ENCODE measurements at places on chromosomes 12 and 14.
A peak's percentile ranks its signal among the peaks of the same experiment; 100 is the strongest.

DNA sequence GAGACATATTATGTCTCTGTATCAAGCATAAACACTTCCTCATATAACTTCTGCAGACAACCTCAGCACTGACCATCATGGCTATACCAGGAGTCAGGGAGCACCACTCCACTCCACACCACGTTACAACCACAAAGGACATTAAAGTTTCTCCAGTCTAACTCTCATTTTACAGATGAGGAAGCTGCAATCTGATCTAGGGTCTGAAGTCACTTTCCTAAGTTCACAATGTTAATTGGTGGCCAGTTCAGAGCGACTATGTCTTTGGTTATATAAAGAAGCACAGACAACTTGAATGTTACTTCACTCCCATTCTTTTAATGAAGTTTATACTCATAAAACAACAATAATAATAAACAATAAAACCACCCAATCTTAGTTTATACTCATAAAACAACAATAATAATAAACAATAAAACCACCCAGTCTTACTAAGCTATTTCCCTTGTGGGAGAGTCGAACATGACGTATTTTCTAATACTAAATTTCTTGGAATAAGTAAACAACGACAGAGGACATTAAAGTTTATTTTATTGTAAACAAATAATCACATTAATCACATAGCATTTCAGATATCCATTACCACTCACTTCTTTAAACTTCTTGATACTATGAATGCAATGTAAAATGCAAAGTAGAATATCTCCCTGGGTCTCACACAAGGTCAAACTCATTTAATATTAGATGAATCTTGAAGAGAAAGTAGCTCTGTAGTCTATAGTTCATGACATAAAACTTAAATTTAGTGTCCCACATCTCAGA is 72.4 kb upstream of the SSTR1 start:
- DNase-seq = no peak

DNA sequence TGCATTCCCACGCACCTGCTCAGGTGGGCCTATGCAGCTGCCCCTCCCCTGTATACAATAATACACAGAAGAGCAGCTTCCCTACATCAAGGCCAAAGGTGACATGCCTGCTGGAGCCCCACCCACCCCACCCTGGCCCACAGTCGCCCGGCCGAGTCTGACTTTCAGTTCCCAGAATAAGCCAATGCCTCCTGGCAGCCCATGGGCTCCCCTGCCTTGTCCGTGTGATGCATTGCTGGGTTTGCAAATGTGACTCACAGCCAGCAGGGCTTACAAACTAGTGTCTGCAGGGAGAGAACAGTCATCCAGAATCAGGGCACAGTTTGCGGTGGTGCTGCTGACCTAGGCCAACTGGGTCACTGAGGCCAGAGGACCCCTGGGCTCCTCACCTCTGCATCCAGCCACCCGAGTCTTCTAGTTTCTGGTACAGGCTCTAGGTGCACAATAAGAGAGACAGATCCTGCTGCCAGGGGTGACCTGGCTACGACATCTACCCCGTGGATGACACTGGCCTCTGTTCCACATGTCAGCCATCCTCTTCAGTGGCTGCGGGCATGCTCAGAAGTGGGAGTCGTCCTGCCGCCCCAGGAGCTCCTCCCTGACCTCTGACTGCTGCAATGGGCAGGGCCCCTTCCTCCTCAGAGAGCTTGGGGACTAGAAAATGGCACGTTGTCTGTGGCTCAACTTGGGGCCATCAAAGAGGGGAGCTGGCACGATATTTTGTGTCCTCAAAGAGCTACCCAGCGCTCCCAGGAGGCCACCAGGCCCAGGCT is 84.5 kb downstream of the CHGA start:
- DNase-seq = no peak

DNA sequence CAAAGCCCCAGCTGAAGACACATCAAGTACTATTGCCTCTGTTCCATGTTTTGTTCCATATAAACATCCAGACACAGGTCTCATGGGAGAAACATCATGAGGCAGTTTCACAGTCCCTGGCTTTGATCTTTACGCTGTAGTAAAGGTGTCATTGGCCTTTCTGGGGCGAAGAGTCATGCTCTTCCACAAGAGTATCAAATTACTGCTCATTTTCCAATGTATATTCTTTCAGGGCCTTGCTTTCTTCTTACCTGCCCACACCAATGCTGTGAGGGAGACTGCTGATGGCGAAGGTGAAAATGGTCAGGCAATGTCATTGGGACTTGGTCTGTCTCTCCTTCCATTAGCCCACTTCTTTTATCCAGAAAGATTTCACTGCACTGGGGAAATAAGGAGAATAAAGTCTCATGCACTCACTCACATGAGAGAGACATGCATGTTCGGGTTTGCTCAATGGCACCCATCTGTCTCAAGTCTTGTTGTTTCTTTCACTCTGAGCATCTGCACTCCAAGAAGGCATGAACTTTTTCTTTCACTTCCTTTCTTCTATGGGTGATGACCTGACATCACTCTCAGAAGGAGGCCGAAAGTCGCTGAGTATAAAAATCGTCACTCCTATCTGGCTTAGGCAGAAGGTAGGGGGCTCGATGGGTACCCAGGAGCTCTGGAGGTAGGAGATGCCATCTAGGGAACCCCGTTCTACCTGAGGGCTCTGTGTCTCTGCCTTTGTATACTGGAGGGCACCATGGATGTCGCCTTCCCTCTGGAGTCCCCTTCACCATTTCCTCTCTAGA is 1.3 kb upstream of the JDP2 start:
- no peak for DNase-seq

DNA sequence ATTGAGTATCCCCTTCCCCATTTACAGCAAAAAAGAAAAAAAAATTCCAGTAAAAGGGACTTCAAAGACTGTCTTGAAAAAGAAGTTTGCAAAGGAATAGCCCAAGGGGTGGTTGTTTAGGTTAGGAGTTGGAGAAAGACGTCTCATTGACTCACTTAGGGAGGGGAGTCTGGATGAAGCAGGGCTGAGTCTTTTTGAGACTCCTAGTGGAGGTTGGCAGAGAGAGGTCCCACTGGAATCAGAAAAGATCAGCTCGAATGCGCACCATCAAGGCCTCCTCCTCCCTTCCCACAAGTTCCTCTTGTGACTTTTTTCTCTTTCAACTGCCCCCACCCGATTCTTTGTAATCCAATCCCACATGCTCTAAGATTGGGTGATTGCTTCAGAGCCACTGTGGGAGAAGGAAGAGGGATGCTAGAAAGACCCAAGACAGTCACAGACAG is 1.9 kb downstream of the ARHGEF40 start:
- no peak for DNase-seq

- no peak for DNase-seq
Measured at GRCh38 chr12:6450091-6450868, 1.6 kb upstream of the TAPBPL start.

- no peak for DNase-seq
Measured at GRCh38 chr12:65657635-65658034, 166.6 kb upstream of the HMGA2 start.

- no peak for DNase-seq
Measured at GRCh38 chr14:95365401-95365800, 45.7 kb upstream of the CLMN start.

- DNase-seq = no peak
Measured at GRCh38 chr12:82529954-82530353, 156.8 kb upstream of the TMTC2 start.

DNA sequence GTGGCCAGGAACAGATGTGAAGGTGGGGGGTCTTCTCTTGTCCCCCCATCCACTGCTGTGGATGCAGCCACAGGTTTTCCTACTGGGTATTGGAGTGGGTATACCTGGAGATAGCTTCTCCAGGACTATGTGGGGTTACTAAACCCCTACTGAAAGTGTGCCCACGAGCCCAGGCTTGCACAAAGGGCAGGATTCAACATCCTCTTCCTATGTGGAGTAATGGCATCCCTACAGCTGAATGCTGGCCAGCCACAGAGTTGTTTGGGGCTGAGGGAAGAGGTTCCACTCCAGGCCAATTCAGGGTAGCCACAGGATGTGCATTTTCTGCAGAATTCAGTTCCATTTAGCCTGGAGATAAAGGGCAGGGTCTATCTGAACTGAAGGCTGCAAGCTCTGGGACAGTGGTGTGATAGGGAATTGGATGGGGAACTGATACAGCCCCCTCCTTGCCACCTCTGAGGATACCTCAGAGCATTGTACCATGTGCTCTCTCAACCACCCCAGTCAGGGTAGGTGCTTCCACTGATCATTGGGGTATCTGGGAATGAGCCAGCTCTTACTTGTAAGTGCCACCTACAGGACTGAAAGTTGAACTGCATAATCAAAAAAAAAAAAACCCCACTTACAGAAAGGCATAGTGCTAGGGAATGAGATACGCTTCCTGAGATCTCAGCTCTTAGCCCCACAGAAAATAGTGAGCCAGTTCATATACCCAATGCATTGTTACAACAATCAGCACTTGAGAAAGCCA is 187.1 kb downstream of the KITLG start:
- no peak for DNase-seq

DNA sequence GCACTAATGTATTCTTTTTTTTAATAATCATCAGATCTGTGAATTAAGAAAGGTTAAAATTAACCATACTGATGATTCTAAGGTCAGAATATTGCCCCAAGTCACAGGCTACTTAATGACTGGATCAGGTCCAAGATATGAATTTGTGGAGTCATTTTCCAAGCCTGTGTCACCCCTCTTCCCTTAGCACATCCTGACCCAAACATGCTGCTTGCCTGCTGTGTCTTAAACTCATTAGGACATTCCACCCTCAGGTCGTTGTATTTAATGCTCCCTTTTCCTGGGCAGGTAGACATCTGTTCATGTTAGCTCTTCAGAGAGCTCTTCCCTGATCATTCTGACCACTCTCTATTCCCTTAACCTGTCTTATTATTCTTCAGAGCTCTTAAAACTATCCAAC is 463.5 kb upstream of the PDE3A start:
- DNase-seq = no peak

DNA sequence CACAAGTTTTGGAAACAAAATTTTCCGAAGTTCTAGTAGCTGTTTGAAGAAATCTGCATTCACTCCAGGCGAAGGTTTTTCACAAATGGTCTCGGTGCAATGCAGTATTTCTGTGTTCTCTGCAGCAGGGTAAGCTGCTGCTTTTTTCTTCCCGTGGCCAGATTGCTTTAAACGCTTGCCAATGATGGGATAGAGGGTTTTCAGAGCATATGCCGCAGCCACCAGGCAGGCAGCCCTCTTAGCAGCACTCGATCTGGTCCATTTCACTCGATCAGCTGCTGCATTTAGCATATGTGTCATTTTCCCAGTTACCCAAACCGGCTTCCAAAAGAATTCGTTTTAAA is 315 bp downstream of the ABCD2 start:
- peak; percentile 71 for DNase-seq

DNA sequence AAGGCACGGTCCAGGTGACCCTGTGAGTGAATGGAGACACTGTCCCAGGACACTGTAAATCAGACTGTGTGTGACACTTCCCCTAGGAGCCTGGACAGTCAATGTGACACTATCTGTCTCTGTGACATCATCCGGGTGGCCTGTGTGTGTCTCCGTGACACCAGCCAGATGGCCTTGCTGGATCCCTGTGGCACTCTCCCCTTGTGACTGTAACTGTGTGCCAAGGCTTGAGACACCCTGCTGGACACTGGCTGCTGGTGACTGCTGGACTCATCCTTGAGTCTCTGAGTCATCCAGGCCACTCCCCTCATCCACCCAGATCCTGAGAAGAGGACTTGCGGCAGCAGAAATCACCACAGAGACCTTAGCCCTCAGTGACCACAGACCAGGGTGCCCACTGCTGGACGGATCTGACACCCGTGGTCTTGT is 51.6 kb downstream of the MVK start:
- peak; percentile 55 for DNase-seq

DNA sequence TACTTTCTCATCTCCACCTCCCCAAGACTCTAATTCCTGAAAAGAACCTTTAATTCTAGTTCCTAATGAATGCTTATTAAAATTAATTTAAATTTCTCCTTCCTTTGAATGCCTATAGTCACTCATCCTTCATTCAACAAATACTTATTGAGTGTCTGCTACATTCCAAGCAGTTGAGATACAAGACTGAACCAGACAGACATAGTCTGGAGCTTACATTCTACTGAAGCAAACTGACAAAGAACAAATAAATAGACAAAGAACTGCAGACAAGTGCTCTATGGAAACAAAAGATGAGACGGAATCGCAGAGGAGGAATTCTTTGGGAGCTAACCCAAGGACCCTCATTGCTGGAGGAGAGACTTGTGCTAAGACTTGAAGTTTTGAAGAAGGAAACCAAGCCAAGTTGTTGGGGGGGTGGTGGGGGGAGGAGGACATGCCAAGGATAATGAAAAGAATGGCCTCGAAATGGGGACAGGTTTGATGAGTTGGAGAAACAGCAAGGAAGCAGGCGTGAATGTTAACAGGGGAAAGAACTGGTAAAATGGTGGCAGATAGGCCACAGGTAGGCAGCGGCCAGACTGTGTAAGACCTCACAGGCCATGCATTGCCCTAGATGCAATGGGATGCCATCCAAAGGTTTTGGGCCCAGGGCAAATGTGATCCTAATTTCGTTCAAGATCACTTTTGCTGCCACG is 9.7 kb upstream of the TDG start:
- DNase-seq = no peak

DNA sequence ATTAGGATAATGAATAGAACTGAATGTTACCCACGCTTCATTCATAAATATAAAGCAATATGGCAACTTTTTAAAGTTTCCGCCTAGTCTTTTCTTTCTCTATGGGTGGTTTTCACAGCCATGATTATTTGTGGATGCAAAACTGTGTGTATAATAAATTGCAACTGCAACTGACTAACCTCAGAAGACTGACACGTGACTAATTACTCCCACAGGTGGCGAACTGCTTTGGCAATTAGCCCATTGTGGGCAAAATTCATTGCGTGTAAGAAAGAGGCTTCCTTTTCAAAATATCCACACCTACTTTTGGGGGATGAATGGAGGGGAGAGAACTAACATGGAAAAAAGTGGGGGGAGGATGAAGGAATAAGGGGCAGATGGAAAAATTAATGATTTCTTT is 79.0 kb downstream of the SLC25A21 start:
- no peak for DNase-seq

DNA sequence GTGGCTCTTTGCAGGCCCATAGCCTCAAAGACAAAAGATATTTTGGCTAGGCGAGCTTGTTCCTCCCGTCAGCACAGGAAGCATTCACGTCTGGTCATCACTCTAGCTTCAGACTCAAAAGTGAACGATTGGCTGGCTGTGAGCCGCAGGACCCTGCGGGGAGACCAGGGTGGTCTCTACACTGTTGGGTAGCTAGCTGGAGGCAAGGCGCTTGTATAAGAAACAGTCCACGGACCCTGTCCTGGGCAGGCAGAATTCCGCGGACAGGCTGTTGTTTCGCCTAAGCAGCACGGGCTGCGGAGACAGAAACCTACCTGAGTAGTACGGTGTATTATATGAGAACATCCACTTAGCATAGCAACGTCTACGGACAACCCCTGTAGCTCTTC is 29.6 kb downstream of the WBP11 start:
- no peak for DNase-seq

DNA sequence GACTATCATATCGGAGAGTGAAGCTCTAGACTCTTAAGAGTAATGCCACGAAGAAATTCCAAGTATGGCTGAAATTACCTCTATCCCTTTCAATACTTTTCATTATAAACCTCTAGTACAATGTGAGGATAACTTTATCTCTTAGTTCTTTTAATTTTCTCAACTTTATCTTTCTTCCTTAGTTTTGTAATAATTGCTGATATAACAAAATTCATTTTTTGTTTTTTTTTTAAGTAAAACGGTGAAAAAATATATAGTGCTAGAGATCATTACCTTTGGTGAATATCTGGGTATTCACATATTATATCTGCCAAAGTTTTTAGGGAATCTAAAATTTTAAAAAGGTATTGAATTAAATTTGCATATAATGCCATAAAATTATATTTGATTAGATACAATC is 19.5 kb upstream of the DNAAF2 start:
- no peak for DNase-seq

- no peak for DNase-seq
Measured at GRCh38 chr12:117485984-117486839, 124.8 kb upstream of the NOS1 start.
